PC-9 (cell line): ENCODE measurements at places on chromosomes 6 and 20.

DNA sequence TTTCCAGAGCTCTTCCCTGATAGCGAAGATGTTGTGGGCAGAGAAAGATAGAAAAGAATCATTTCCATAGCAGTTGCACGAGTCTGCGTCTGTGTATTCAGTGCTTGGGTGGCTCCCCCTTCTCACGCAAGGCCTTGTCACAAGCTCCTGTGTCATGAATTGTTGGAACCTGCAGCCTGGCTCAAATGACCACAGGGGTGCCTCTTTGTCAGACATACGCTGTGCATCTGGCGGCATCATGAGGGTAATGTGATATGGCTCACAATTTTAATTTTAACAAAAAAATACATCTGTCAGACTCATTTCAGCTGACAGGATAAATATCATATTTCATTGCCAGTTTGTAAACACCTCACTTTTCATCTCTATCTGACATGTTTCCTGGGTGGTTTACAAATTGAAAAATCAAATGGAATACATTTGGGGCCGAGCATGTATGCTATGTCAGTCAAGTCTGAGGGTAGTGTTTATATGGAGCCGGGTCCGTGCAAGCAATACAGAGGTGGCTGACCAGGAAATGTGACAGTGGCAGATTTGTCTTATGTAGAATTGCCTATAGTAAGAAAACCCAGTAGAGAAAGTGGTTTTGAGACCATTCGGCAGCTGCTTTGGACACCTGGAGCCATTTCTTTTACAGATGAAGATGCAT is 90.9 kb downstream of the CAP2 start:
- no peak for DNase-seq

DNA sequence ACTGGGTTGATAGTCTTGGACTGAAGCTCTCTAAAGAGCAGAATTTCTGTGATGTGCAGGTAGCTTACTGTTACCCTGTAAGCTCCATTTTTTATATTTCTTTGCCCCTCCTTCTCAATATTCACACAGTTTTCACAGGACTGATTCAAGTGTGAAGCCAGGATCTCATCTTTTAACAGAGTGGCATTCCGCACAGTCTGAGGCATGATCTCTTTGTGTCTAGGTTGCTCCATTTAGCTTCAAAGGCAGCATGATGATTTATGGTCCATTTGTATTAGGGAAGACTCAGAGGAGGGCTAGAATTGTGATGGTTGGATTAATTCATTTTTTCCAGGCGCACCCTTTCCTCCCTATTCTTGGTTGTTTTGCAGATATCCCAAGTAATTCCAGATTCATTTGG is 43.5 kb downstream of the CARMIL1 start:
- no peak for DNase-seq

GRCh38 chr20:63744158-63744557 is 4.6 kb downstream of the SLC2A4RG start:
- no peak for DNase-seq

GRCh38 chr6:42368181-42368580 is 83.5 kb downstream of the TRERF1 start:
- DNase-seq = no peak

GRCh38 chr6:125346926-125347563 is 45.3 kb upstream of the HDDC2 start:
- DNase-seq = no peak

GRCh38 chr20:32878820-32879219 is 20.1 kb downstream of the EFCAB8 start:
- DNase-seq = no peak

- DNase-seq = no peak
Observed at GRCh38 chr6:22716721-22717120, 147.4 kb downstream of the HDGFL1 start.
